ENCODE measurements at places on chromosomes 3 and 15.

DNA sequence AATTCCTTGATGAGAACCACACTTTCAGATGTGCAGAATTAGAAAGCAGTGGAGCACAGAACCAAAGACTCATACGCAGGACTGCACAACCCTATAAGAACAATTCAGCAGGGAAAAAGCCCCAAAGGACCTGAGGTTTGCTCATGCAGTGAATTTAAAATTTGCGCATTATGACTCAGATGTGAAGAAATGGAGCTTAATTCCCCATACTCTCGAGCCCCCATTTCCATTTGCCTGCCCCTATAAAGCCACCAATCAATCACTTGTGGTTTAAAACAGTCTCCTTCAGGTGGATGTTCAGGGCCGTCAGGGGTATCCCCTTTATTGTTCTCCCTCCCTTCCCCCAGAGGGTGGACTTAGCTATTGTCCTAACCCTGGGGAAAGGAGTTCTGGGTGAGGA is 221.2 kb downstream of the IGSF11 start:
- no peak for DNase-seq

- peak; percentile 68 for DNase-seq
These were observed 78.0 kb downstream of the CHCHD6 start for GRCh38 chr3:126781889-126782491.

DNA sequence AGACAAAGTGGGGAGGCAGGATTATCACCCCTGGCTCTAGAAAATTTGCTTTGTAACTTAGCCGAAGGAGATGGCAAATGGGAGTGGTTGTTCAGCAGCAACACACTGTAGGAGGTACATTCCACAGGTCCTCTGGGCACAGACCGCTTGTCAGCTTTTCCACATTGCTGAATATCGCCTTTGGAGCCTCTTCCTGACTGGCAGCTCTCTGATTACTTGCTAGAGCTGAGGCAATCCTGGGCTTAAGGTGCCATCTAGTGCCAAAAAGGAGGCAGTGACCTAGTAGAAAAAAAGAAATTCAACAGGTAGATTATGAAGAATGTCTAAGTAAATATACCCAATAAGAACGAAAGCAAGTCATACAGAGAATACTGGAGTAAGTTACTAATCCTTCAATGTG is 13.1 kb upstream of the SCN5A start:
- DNase-seq: no peak

GRCh38 chr3:172709774-172710663 is 848 bp downstream of the NCEH1 start:
- DNase-seq: no peak

- no peak for DNase-seq
These were observed 256.0 kb downstream of the OCA2 start for GRCh38 chr15:27843146-27843545.

GRCh38 chr3:120040813-120041377 is 53.4 kb downstream of the GSK3B start:
- peak; percentile 50 for DNase-seq

DNA sequence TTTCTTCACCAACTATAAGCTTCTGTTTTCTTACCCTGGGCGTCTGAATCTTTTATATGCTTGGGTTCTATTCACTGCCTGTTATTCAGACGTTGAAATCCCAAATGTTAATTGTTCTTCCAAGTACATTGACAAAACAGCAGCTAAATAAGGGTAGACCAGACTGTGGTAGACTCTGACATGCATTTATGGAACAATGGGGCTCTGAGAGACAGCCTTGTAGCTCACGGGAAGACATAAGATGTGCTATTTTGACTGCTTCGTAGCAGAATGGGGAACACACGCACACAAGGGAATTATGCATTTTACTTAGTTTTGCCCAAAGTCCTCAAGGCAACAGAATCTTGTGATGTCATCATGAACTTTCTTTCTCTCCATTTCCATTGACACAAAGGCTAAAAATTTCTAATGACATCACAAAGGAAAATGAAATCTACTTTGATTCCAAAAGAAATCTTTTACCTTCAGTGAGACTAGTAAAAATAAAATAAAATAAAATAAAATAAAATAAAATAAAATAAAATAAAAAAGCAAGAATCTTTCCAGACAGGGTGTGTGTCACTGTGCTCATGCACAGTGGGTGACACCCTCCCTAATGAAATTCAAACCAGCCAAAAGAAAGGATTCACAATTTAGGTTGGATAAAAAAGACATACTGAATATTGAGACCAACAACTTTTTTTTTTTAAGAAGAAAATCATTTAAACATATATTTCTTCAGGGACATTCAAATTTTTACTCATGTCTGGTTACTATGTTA is 346.6 kb downstream of the ZBTB20 start:
- no peak for DNase-seq

DNA sequence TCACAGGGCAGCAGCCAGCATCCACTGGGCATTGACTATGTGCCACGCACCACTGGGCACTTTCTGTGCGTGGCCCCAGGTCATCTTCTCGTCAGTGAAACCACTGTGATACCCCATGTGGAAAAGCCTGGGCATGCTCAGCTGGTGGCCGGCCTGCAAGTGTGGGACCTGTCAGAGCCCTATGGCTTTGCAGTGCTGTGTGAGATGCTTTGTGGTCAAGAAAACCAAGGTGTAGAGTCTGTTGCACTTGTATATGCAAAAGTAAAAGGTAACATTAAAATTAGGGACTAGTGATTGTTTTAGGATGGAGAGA is 69.5 kb downstream of the PGPEP1L start:
- DNase-seq: no peak

GRCh38 chr15:87623832-87624231 is 632.7 kb downstream of the NTRK3 start:
- DNase-seq: no peak

DNA sequence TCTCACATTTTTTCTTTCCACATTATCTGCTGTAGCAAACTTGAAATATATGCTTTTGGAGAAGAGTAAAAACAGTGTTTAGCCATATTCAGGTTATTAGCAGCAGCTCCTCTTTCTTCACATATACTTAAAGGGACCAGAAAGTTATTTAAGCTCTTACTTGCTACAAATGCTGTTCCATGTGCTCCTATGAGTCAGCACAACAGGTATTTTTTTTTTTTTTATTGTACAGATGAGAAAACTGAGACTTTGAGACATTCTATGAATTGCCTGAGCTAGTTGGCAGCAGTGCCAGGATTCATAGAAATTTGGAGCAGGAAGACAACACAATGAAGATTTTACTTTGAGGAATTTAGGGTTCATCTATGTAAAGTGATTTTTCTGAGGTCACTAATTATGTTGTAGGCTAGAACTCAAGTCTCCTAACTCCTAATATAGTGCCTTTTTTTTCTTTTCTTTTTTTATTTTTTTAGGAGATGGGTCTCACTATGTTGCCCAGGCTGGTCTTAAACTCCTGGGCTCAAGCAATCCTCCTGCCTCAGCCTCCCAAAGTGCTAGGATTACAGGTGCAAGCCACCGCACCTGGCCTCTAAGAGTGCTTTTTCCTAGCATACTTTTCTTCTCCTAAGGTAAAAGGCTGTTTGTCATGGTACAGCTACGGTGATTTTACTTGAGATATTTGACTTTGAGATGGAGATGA is 23.6 kb downstream of the SETD5 start:
- DNase-seq: no peak

DNA sequence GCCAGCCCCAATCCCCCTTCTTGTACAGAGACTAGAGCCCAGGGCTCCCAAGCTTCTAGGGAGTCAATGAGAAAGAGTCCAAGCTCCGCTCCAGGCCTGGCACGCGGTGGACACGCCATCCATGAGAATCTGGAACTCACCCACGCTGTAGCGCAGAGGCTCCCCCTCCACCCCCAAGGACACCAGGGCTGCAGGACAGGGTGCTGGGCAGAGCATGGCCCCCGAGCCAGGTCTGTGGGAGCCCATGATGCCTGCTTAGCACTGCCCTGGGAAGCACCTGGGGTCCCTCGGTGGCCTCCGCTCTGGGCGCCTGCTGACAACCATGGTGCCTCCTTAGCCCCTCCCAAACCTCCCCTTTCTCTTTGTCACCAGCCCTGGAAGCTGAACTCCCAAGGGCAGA is 28.5 kb downstream of the ACSBG1 start:
- DNase-seq: no peak

GRCh38 chr3:33942483-33943150 is 144.2 kb downstream of the PDCD6IP start:
- no peak for DNase-seq

DNA sequence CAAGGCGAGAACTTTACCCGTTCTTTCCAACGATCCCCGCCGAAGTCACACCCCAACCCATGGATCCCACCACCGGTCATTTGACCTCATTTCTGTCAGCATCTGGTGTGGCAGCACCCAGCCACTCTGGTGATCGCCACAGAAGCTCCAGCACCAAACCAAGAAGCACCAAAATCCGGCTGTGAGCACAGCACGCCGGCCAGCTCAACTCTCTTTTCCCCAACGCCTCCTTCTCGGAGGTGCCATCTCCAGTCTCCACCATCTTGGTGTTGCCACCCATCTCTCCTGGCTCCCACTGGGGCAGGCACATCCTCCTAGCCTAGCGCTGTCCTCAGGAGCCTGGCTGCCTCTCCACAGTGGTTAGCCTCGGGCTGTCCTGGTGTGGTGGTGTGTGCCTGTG is 6.5 kb downstream of the MUC4 start:
- no peak for DNase-seq

- no peak for DNase-seq
These were observed 172.9 kb upstream of the TOPAZ1 start for GRCh38 chr3:44068753-44069152.

GRCh38 chr3:140091143-140091542 is 156.2 kb downstream of the CLSTN2 start:
- DNase-seq: peak; percentile 26

GRCh38 chr3:130894130-130894985 is 474 bp downstream of the ATP2C1 start:
- DNase-seq: no peak

DNA sequence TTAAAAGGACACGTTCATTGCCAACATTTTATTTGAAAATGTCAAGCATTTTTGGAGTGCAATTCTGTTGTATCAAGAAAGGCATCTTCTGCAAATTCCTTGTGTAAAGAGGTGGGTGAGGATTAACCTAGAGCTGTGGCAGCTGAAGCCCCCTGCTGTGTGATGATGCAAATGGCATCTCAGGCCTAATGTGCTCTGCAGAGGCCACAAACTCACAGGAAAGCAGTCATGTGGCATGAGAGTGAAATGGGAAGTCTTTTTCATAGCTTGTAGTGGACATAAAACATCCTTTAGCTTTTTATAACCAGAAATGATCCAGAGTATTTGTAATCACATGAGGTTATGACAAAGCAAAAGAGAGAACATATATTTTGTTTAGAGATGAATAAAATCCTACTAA is 6.4 kb downstream of the CADM2 start:
- DNase-seq: no peak

- no peak for DNase-seq
These were observed 246.1 kb downstream of the SHQ1 start for GRCh38 chr3:72601983-72602750.

DNA sequence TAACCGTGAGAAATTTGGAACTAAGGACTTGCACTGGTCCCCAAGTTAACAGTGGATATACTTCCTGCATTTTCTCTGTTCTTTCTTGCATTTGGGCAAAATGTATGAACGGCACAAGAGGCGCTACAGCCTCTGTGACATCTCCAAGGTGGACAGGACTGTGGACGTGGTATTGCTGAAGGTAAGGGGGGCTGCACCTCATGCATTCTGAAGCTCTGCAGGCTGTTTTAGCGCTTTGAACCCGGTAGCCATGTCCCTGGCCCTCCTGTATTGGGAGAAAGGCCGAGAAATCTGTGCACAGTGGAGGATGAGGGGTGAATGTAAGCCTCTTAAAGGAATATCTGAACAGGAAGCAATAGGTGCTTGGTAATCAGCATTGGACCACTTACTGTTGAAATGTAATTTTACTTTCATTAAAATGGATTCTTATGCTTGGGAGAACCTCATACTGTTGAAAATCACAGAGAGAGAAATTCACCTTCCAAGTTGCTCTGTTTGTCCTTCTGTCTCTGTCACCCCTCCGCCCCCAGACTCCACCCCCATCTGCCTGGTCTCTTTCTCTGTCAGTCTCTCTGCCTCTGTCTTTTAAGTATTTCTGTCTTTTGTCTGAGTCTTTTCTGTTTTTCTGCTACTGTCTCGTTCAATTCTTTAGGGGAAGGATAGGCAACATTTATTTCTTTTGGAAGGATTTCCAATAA is 174.6 kb downstream of the KLHL25 start:
- DNase-seq: no peak

GRCh38 chr3:47856669-47857068 is 53.7 kb downstream of the DHX30 start:
- no peak for DNase-seq

DNA sequence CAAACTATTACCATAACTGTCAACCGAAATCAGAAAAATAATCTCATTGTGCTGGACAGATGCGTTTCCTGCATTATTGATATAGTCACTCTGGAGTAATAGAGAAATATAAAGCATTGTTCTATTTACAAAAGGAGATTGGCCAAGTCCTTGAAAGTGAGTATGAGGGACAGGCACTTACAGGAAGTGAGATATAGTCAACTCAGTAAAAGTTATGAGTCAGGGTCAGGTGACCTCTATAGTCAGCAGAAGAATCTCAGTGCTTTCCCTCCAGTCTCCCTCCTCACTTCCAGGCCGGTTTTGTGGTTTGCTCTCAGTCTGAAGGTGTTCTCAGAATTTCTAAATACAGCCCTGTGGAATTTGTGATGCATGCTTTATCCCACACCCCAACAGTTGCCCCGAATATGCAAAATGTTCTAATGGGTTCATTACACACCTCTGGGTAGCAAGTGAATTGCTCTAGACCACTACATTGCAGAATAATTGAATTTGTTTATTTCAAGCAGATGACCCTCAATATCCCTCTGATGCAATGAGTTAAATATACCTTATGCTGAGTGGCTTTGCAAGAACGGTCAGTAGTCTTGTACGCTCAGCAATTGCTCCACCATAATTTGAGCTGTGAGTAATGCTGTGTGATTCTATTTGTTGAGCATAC is 787.7 kb downstream of the MCTP2 start:
- no peak for DNase-seq

All from NCI-H446 (cell line).